ENCODE measurements at places on chromosomes 1 and 21.

DNA sequence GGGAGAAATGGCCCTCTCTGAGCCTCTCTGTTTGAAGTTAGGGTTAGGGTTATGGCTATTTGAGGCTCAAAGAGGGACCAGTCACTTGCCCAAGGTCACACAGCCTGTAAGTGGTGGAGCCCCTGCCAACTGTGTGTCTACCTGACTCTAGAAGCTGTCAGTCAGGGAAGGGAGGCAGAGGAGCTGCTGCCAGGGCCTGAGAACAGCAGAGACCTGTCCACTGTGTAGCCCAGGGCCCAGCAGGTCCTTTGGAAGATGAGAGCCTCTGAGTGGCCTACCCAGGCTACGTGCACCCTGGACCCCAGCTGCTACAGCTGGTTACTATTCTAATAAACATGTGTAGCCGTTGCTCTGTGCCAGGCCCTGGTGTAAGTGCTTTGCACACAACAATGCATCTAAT lies 15.1 kb upstream of the EDN2 start:
- no peak for DNase-seq

GRCh38 chr21:17758683-17759082 lies 60.5 kb downstream of the C21orf91 start:
- no peak for DNase-seq

DNA sequence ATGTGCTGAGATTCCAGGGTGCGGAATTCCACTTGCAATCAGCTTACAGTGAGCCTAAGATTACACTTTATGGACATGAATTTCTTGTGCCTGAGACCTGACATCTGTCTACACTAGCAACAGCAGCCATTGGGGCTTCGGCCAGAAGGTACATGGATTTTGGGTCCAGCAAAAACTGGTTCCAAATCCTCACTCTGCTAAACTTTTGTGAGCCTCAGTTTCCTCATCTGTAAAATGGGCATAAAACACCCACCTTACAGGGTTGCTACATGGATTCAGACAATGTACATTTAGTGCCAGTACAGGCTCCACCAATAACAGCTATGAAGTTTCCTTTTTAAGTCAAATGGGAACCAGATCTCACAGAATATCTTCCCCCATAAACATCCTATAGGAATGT lies 30.8 kb downstream of the RHEX start:
- no peak for DNase-seq

DNA sequence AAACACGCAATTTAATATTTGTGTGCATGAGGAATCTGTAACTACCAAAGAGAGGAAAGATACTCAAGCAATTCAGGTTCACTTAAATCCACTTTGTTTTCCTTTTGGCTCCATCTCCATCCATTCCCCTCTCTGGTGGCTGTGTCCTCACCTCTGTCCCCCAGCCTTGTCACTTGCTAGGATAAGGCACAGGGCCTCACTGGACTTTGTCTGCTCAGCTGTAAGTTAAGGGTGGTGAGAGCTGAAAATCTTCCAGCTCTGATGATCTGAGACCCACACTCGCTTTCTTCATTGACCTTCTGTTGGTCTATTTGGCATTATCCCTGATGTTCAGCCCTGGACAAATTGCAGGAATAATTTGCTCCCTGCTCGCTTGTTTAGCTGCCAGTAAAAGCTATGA lies 56.5 kb downstream of the RHOU start:
- DNase-seq: no peak

GRCh38 chr1:180160357-180160756 lies 5.7 kb downstream of the QSOX1 start:
- DNase-seq: no peak

- no peak for DNase-seq
Observed at GRCh38 chr1:153384958-153385580, 5.8 kb downstream of the S100A8 start.

DNA sequence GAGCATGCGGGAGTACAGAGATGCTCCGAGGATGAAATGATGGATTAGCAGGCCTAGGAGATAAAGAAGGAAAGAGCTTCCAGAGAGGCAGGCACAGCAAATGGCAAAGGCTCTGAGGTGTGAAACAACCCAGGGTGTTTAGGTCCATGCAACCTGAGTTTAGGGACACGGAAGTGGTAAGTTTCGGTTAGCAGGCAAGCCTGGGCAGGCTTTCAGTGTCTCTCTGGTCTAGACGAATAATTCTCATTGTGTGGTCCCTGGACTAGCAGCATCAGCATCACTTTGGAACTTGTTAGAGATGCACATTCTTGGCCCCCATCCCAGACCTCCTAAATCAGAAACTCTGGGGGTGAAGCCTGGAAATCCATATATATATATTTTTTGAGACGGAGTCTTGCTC lies 18.6 kb downstream of the NKAIN1 start:
- no peak for DNase-seq

GRCh38 chr1:76577525-76578185 lies 289.6 kb upstream of the ST6GALNAC5 start:
- no peak for DNase-seq

DNA sequence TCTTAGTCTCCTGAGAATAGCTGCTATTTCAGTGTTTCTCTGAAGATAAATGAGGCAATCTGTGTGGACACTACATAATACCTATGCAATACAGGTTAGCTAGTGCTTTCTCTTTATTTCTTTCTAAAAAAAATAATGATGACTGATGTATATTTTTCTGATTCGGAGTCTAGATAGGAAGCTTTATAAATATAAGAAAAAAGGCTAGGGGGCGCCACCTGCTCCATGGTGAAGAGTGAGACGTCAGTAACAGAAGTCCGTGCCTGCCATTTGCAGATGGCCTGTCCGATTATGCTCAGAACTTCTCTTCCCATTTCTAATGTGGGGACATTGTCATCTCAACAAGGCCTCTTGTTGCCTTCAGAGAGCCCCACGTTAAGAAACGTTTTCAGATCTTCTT lies 26.4 kb downstream of the QSOX1 start:
- no peak for DNase-seq

GRCh38 chr1:161084597-161084988 lies 4.8 kb downstream of the NECTIN4 start:
- DNase-seq: no peak

DNA sequence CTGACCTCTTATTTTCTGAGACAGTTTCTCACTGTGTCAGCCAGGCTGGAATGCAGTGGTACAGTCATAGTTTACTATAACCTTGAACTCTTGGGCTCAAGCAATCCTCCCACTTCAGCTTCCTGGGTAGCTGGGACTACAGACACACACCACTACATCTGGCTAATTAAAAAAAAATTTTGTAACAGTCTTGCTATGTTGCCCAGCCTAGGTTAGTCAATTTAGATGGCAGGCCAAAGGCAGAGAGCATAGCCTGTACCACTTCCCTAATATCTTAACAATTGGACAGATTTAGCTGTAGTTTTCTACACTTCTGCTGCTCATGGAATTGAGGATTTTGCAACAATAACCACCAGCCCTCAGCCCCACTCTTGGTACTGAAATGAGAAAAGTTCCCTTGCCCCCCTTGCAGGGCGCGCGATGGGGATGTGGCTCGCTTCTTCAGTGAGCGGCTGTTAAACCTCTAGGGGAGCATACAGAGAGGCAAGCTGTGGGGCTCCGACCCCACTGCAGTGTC lies 34.9 kb upstream of the PTGFRN start:
- DNase-seq: no peak

DNA sequence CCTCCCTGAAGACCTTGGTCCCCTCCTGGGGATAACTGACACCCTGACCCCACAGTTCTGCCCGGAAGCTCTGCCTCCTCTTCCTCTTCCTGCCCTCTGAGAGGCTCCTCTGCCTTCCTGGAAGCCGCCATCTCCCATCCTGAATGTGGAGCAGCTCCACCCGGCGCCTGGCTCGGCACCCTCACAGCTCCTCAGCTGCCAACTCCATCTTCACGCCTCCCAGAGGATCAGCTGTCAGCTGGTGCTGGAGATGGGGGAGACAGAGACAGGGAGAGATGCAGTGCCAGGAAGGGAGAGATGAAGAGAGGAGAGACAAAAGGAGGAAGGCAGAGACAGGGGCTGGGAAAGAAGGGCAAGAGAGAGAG lies 210.4 kb upstream of the CSF3R start:
- DNase-seq: no peak

DNA sequence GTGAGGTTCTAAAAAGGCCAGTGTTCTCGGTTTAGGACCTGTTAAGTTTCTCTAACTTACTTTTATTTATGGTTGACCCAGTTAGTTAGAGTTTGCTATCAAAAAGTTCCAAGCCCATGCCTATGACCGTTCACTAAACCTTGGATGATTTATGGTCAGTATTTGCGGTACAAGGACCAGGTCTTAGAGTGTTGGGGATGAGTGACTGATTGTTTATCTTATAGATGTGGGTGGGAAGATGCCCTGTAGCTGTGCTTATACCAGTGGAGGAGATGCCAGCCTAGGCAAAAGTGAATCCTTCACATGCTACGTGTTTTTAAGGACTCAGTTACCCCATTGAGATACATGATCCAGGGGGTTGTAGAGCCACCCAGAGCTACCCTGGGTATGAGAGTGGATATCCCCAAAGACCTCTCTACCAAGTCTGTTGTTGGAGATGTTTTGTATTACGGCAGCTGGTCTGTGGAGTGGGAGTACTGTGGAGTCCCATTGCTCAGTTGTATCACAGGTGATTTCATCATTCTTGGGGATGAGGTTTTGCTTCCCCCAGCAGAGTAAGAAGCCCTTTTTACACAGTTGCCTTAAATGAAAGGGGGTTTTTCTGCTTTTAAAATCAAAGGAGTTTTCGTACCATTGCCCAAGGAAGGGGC lies 2.1 kb downstream of the SLC22A15 start:
- no peak for DNase-seq

DNA sequence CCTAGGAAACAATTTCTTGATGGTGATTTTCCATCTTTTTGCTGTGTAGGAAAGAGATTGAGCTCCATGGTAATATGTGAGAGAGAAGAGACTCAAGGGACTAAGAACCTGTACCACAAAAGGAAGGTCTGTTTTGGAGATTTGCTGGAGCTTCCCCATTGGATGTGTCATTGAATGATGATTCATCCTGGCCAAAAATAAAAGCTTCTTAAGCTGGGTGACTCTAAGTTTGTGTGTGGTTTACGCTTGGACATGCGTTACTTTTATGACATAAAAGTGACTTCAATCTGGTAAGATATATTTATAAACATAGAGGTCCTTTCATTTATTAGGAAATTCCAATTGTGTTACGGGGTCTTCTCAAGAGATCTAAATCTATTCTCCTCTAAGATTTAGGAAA lies 17.4 kb upstream of the IL19 start:
- no peak for DNase-seq

DNA sequence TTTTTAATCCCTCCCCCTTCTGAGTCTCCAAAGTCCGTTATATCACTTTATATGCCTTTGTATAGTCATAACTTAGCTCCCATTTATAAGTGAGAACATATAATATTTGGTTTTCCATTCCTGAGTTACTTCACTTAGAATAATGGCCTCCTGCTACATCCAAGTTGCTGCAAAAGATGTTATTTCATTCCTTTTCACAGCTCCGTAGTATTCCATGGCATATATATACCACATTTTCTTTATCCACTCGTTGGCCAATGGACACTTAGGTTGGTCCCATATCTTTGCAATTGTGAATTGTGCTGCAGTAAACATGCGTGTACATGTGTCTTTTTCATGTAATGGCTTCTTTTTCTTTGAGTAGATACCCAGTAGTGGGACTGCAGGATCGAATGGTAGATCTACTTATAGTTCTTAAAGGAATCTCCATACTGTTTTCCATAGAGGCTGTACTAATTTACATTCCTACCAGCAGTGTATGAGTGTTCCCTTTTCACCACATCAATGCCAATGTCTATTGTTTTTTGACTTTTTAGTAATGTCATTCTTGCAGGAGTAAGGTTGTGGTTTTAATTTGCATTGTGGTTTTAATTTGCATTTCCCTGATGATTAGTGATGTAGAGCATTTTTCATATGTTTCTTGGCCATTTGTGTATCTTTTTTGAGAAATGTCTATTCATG lies 12.3 kb downstream of the MAN1C1 start:
- no peak for DNase-seq

- DNase-seq: no peak
Observed at GRCh38 chr1:214420833-214421232, 130.6 kb downstream of the PTPN14 start.

DNA sequence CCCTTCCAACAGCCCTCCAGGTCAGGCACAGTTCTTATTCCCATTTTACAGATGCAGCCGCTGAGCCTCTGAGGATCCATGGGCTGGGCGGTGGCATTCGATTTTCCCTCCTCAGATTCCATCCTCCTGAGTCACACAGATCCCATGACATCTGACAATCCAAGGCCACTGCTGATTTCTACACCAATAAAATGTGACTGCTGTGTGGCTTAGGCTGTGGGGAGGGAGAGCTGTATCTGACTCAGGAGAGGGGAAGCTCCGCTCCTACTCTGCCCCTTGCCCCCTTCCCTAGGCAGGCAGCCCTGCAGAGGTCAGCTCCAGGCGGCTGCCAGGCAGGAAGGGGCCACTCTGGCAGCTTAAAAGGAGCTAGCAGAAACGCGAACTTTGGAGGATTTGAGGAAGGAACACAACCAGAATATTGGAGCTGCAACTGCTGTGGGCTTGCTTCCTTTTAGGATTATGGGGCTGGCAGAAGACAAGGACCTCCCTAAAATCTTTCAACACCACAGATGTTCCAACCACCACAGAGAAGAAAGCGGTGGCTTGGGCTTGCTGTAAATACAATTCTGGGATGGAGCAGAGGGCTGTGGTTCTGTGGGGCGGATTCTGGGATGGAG lies 50.0 kb downstream of the MRPL37 start:
- no peak for DNase-seq

GRCh38 chr21:31363720-31364119 lies 19.7 kb upstream of the TIAM1 start:
- no peak for DNase-seq

DNA sequence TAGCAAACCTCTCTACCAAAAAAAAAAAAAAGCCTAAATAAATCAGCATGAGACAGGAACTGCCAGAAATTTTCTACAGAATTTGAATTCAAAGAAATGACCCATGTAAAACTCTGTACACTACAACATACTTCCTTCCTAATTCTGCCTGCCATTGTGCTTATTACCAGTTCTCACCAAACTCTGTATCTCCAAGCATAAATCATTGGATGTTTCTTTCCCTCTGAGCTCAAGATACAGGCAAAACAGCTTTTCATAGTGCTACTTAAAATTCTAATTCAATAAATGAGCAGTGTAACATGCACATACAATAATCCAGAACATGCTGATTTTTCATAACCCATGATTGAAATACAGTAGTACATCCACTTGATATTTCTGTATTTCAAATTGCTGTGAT lies 87.0 kb downstream of the EIF4G3 start:
- no peak for DNase-seq

DNA sequence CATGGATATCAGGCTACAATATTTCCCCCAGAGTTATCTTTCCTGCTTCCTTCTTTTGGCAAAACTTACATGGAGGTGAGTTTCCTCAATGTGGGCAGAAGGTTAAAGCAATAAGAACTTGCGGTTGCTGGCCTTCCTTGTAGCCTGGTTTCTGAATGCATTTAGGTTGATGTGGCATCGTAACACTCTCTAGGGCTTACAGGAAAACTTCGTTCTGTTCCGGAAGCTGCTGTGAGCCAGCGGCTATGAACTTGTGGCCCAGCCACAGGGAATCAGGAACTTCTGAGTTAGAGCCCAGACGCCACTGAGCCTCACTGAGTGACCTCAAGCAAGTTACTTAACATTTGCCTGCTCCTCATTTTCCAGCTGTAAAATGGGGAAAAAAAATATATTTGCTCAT lies 623.4 kb upstream of the ADAMTS5 start:
- DNase-seq: no peak

GRCh38 chr1:229563701-229564100 lies 5.2 kb upstream of the ABCB10 start:
- DNase-seq: no peak

- no peak for DNase-seq
Observed at GRCh38 chr1:165907256-165907857, 79.9 kb downstream of the UCK2 start.

Data from stimulated activated naive CD4-positive, alpha-beta T cell treated with Interleukin-2 at 50 U/mL for 16 hours (primary cell).